ENCODE measurements at places on chromosomes 11 and 22.

DNA sequence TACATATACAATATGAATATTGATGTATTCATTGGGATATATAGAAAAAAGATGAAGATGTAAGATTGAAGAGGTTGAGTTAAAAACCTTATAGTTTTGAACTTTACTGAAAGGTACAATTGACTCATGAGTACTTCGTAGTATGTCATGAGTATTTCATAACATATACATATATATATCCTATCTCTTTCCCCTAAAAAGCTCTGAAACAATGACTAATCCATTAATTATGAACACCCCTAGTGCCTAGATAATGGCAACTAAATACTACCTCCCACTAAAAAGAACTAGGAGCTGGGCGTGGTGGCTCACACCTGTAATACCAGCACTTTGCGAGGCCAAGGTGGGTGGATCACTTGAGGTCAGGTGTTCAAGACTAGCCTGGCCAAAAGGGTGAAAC is 31.5 kb downstream of the SLC35F2 start:
- DNase-seq = no peak

- no peak for DNase-seq
Measured at GRCh38 chr11:68467201-68467834, 6.8 kb downstream of the PPP6R3 start.

GRCh38 chr22:29359469-29359868 is 28.9 kb downstream of the AP1B1 start:
- peak; percentile 55 for DNase-seq

GRCh38 chr11:96125400-96125799 is 201.5 kb upstream of the MTMR2 start:
- DNase-seq = no peak

DNA sequence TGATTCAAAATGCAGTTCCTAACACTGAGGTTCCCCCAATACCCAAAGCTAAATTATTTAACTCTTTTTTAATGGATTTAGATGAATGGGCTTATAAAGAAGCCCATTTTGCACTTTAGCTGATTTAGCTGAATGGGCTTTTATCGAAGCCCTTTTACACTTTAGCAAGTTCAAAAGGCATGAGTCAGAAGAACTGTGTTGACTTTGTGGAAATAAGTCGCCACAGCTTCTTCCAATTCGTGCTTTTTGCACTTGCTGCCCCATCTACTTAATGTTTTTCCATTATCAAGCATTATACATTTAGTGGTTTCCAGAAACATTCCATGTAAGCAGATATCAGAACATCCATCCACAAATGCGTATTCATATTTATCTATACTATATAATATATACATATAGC is 20.5 kb upstream of the GRIA4 start:
- no peak for DNase-seq

DNA sequence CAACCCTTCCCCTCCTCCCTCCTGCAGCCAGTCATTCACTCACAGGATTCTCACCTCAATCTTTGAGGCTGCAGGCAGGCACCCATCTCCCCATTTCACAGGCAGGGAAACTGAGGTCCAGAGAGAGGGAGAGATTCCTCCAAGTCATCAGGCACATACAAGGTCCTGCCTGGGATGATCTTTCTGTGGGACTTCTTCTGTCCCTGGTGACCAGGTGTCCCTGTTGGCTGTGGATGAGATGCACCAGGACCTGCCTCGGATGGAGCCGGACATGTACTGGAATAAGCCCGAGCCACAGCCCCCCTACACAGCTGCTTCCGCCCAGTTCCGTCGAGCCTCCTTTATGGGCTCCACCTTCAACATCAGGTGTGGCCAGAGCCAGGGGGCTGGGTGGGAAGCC is 7.8 kb downstream of the FTH1 start:
- DNase-seq = no peak

- no peak for DNase-seq
Measured at GRCh38 chr11:123559523-123559955, 94.9 kb downstream of the SCN3B start.

Measured in hematopoietic multipotent progenitor cell treated with erythropoietin and hydrocortisone succinate and interleukin-3 and kit ligand, for 15 days (in vitro differentiated cells).